ENCODE measurements at places on chromosomes 3 and 15.

GRCh38 chr3:48399387-48400172, 27.6 kb downstream of the FBXW12 start:
- peak; percentile 58 for DNase-seq

DNA sequence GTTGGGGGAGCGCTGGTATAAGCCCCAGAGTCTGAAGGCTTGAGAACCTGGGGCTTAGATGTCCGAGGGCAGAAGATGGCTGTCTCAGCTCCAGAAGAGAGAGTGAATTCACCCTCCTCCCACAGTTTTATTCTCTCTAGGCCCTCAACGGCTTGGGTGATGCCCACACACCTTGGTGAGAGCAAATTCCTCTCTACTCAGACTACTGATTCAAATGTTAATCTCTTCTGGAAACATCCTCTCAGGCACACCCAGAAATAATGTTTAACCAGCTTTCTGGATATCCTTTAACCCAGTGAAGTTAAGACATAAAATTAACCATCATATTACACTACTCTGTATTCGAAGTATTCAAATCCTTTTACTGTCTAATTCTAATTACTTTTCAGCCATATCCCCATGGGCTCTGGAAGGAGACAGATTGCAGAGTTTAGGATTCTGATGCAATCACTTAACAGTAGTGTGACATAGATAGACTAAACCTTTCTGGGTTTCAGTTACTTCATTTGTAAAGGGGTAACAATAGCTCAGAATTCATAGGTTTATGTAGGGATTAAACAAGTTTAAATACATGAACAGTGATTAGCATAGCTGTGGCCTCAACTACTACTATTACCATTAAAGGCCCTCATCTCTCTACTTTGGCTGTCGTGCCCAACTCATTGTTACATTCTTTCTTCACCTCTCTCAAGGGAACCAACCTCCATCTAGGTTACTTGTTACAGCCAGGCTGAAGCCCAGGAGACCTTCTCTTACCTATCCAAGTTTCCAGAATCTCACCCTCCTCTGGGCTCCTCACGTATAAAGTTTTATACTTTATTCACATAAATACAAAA, 25.7 kb upstream of the ANO10 start:
- no peak for DNase-seq

GRCh38 chr3:158683230-158683962, 10.9 kb upstream of the LXN start:
- no peak for DNase-seq

- no peak for DNase-seq
These were observed 163.8 kb downstream of the EBLN2 start for GRCh38 chr3:73225146-73225855.

DNA sequence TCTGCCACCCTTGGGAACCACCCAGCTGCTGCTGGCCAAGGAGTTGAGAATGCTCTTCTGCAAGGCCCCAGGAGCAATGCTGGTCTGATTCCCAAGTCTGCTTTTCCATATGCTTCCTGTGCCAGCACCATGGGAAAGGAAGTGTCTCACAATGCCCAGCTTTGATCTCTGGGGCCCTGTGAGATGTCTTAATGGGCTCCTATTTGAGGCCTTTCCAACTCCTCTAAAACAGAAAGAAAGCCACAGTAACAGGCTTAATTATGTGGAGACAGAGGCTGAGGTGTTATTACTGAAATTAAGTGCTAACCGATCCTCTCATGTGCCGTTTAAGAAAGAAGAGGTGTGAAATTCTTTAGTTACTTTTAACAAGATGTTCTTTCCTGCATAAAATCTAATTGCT, 4.5 kb downstream of the EOGT start:
- no peak for DNase-seq

GRCh38 chr15:35746121-35746520, 200.2 kb upstream of the DPH6 start:
- DNase-seq = no peak

- DNase-seq = no peak
These were observed 54.2 kb upstream of the PIK3R4 start for GRCh38 chr3:130800829-130801228.

DNA sequence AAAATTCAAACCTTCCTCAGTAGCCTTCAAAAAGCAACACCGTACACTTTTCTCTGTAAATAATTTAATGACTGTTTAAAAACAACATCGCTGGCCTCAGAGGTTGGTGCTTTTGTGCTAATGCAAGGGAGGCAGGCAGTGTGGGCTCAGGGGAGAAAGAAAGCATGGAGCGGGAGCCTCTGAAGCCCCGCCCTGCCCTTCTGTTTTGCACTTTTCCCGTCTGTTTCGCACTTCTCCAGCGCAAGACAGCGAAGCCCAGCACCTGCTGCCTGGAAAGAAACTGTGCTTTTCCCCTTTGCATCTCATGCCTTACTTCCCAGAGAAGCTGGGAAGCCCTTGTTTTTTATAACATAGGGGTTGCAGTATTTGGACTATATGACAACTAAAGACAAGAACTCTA, 23.1 kb downstream of the TRPM1 start:
- no peak for DNase-seq

Measured in cardiac septum (tissue), 1 donor.